COR-L47 (cell line): ENCODE measurements at places on chromosomes 5 and 9.
A peak's percentile ranks its signal among the peaks of the same experiment; 100 is the strongest.

DNA sequence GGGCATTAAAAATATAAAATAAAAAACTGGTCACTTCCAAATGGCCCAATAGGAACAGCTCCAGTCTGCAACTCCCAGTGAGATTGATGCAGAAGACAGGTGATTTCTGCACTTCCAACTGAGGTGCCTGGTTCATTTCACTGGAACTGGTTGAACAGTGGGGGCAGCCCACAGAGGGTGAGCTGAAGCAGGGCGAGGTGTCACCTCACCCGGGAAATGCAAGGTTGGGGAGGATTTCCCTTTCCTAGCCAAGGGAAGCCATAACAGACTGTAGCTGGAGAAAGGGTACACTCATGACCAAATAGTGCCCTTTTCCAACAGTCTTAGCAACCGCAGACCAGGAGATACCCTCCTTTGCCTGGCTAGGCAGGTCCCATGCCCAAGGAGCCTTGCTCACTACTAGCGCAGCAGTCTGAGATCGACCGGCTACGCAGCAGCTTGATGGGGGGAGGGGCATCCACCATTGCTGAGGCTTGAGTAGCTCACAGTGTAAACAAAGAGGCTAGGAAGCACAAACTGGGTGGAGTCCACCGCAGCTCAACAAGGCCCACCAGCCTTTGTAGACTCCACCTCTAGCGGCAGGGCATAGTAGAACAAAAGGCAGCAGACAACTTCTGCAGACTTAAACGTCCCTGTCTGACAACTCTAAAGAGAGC is 12.7 kb downstream of the RLN1 start:
- DNase-seq: no peak

- no peak for DNase-seq
Observed at GRCh38 chr5:101024299-101024698, 121.2 kb upstream of the ST8SIA4 start.

DNA sequence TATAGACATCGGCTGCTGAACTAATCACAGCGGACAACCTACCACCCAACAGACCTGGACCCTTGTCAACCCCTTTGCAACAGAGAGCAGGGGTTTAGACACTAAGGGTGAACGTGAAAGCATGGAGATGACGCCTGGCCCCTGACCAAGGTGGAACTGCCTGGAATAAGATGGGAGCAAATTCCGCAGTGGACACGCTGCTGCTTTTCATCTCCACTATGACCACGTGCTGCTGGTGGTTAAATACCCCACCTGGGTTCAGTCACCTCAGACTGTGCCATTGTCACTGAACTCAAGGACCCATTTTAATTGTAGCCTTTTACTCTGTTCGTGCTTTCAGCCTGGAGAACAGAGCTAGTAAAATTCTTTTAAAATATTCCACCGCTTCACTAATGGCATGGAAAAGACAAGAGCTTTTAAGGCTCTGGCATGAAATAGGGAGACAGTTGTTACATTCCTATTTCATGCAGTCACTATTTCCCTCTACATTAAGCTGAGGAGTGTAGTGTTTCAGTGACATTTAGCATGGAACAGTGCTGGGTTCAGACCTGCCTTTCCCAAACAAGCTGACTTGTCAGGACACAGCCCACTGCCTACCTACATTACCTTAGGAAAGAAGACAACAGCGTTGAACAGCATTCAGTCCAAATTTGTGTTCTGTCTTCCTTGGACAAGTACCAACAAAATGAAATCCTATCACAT is 96.8 kb downstream of the ANKRD18B start:
- no peak for DNase-seq

GRCh38 chr5:168120401-168121137 is 170.9 kb upstream of the WWC1 start:
- no peak for DNase-seq

- DNase-seq: peak; percentile 11
Observed at GRCh38 chr5:40904205-40904993, 4.9 kb upstream of the C7 start.

DNA sequence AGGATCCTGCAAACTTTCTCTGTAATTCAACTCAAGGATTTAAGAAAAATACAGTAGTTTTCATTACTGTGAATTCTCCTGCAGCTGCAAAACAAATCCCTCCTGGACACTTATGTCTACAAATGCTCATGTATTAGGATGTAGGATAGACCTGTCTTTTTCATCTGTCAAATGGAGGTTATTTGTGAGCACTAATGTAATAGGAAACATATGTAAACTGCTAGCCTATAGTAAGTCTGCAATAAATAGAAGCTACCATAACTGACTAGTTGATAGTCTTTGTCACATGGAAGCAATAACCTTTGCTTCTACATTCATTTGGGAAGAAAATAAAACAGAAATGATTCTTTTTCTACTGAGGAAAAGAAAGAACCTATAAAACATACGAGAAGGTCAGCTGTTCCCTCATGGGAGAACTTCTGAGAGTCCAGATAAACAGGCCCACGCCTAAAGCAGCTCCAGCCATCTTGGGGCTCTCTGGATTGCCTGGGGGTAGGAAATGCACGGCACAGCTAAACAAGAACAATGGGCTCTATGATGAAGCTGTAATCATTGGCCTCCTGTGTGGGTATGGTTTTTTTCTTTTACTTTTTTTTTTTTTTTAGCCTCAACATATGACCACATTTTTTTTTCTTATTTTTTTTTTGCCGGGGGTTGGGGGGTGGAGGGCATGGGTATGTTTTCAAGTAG is 6.2 kb downstream of the KCNV2 start:
- DNase-seq: no peak

DNA sequence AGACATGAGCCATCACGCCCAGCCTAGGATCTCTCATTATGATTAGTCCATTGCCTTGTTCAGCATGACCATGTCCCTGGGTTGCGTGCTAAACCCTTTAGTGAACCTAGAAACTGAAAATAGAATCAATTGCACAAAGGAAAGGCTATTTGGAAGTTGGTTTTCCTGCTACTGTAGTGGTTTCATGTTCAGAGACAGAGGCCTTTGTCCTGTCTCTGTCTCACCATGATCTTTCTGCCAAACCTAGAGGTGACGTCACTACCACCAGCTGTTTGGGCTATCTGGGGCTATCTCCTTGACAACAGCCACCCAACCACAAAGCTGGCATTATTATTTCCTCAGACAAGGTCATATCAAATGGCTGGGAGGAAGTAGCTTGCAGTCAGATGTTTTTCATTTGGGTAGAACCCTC is 4.0 kb upstream of the CDK5RAP2 start:
- DNase-seq: peak; percentile 39

DNA sequence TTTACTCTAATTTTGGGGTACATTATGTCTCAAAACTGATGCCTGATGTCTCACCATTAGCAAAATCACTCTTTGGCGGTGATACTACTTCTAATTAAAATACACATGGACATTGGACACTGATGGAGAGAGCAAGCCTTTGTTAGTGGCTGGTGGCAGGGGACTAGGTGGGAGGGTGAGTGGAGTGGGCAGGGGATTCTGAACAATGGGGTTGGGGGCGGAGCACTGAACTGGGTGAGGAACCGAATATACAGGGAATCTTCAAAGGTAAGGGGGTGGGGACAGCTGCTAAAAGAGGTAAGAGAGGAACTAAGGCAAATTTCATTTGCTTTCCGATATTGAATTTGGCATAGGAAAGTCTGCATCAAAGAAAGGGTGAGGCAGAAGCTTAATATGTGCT is 88.8 kb downstream of the CARTPT start:
- DNase-seq: no peak

DNA sequence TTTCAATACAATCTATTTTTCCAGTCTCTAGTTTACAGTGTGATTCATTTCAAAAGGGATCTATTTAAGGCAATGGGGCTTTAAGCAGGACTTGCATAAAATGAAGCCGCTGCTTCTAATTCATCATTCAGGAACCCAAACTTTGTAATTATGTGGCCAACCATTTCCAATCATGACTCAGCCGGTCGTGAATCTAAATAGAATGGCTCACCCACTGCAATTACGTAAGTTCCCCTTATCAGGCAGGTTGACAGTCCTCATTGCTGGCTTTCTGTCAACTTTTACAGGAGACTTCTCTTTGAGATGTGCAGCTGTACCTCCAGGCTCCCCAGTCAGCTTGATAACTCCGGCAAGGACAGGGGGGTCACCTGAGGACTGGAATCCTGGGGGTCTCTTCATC is 152.8 kb upstream of the DAP start:
- peak; percentile 2 for DNase-seq

DNA sequence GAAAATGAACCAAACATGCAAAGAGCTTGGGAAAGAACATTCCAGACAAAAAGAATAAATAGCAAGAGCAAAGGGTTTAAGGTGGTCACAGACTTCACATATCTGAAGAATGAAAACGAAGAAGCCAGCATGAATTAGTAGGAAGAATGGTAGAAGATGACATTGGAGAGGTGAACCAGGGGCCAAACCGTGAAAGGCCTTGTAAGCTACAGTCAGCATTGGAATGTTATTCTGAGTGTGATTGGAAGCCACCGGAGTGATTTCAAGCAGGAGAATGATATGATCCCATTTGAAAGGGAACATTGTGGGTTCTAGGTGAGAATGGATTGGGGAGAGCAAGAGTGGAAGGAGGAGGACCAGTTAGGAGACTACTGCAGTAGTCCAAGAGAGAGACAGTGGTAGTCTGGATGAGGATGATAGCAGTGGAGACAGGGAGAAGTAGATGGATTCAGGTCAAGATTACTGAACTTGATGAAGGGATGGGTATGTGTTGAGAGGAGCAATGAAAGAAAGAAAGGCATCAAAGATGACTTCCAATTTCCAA is 6.9 kb upstream of the PFDN1 start:
- no peak for DNase-seq

DNA sequence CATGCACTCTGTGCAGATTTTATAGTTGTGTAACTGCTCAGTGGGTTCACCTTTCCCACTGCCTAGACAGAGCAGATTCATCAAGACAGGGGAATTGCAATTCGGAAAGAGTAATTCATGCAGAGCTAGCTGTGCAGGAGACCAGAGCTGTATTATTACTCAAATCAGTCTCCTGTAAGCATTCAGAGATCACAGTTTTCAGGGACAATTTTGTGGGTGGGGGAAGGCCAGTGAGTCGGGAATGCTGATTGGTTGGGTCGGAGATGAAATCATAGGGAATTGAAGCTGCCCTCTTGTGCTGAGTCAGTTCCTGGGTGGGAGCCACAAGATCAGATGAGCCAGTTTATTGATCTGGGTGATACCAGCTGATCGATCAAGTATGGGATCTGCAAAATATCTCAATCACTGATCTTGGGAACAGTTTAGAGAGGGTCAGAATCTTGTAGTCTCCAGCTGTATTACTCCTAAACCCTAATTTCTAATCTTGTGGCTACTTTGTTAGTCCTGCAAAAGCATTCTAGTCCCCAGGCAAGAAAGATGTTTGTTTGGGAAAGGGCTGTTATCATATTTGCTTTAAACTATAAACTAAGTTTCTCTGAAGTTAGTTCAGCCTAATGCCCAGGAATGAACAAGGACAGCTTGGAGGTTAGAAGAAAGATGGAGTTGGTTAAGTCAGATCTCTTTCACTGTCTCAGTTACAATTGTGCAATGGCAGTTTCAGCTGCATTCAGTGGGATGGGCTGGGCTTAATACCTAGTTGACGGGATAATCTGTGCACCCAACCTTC is 12.7 kb upstream of the SVEP1 start:
- no peak for DNase-seq

GRCh38 chr5:152462021-152462721 is 57.1 kb upstream of the NMUR2 start:
- DNase-seq: no peak

- DNase-seq: peak; percentile 45
Observed at GRCh38 chr5:141100243-141100805, at the start of gene PCDHB3. TSS of gene PCDHB3 (plus strand) at chr5:141100473. CDS start at chr5:141100650, 177 bp downstream.

DNA sequence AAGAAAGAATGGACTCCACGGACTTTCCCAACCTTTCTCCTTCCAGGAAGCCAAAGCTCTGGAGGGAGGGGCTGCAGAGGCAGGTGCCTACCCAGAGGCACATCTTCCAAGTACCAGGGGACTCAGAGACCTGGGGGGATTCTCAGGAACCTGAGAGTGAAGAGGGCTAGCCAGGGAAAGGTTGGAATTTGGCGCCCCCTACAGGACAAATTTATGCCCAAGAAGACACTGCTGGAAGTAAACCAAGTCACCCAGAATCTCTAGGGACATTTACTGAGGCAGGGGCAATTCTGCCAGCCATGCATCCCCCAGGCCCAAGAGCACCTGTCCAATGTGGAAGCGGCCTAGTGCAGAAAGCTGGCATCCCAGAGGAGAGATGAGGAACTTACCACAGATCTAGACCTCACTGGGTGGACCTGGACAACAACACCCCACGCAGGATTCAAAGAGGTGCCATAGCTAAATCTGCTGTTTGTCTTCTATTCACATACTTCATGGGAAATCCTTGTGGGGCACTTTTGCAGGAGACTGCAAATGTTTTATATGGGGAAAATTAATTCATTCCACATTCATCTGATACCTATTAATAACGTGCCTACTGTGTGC is 25.9 kb upstream of the IDNK start:
- DNase-seq: peak; percentile 28

DNA sequence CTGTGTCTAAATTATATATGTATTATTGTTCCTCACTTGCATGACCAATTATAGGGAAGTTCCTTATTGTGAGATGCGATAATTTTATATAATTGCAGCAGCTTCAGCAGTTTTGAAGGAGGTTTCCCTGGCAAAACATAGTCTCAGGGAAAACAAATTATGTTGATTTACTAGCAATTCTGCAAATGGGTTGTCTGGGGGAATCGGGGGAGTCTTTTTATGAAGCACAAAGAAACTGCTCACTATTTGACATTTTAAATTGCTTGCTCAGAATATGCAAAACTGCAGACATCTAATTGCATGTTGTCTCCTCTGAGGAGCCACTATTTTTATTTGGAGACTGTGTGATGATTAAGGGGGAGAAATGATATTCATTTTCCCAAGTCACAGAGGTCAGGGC is 361.6 kb downstream of the YTHDC2 start:
- DNase-seq: peak; percentile 76

DNA sequence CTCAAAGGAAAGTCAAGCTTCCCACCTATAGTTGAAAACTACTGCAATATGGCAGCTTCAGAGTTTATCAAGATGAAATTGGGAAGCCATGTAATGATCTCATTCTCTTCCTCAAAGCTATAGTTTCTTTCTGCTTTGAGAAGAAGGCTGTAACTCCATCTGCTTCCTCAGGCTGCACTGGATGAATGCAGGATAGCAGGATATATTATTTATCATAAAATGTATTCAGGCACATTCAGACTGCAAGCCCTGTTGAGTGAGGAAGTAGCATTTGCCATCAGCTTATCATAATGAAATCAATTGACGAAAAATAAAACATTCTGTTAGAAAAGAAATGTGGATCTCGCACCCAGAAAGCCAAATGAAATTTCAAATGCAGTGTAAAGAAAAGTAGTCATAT is 560 bp downstream of the ATP10B start:
- no peak for DNase-seq

DNA sequence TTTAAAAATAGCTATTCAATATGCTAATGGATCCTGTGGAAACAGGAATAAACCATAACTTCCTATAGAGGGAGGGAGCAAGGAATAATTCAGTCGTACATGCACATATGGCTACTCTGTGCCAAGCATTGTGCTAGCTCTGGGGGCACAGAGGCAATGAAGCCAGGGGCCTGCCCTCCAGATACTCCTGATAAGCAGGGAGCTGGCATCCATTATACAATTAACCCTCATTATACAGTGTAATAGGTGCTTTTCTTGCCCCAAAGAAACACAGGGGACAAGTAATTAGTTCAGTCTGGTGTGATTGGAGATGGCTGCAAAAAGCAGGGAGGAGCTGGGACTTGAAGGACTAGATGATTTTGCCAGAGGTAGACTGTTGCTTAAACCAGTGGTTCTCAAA is 200.4 kb downstream of the SREK1 start:
- no peak for DNase-seq

- DNase-seq: no peak
Observed at GRCh38 chr5:113280541-113280940, 154.2 kb downstream of the TSSK1B start.
